ENCODE measurements at places on chromosomes 12 and 14.

GRCh38 chr14:61502459-61503093, 181.2 kb downstream of the PRKCH start:
- peak; percentile 42 for DNase-seq

DNA sequence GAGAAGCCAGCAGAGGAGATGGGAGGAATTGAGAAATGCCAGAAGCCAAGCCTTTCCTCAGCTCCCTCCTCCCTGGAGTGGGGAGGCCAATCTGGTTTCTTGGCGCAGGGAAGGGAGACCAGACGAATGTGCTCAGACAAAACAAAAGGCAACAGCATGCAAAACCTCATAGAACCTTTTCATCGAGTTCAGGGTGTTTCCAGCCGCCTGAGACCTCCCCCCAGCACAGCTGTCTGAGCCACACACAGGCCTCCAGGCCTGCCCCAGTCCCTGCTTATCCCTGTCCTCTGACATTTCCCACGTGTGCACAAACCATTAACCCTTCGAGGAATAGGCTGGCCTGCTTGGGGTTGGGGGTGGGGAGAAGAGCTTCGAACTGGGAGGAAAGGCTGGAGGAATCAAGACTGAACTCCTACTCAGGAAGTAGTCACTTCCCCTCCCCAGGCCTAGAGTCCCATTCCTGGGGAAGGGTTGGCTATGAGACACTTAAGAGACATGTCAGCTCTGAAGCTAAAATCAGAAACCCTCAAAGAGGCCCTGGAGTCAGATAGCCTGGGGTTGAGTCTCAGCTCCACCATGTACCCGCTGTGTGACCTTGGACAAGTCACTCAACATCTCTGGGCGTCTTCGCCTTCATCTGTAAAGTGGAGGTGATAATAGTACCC, 10.7 kb downstream of the TBX3 start:
- peak; percentile 30 for DNase-seq

DNA sequence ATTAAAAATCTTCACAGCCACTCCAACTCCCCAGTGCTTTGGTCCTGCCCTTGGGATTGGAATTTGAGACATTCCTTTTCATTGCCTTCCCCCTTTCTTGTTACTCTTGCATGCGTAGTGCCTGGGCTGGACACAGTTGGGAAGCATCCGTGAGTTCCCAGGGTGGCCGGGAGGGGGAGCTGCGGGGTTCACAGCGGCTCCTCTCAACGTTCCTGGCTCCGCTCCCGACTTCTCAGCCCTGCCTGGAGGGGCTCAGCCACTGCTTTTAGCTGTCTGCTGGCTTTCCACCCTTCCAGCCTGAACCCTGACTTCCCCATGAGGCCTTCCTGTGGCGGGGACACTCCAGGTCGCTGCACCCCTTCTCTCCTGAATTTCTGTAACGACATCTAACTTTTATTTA, 3.2 kb downstream of the TEX52 start:
- peak; percentile 85 for DNase-seq

DNA sequence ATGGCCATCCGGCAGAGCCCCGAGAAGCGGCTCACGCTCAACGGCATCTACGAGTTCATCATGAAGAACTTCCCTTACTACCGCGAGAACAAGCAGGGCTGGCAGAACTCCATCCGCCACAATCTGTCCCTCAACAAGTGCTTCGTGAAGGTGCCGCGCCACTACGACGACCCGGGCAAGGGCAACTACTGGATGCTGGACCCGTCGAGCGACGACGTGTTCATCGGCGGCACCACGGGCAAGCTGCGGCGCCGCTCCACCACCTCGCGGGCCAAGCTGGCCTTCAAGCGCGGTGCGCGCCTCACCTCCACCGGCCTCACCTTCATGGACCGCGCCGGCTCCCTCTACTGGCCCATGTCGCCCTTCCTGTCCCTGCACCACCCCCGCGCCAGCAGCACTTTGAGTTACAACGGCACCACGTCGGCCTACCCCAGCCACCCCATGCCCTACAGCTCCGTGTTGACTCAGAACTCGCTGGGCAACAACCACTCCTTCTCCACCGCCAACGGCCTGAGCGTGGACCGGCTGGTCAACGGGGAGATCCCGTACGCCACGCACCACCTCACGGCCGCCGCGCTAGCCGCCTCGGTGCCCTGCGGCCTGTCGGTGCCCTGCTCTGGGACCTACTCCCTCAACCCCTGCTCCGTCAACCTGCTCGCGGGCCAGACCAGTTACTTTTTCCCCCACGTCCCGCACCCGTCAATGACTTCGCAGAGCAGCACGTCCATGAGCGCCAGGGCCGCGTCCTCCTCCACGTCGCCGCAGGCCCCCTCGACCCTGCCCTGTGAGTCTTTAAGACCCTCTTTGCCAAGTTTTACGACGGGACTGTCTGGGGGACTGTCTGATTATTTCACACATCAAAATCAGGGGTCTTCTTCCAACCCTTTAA, 1.5 kb downstream of the FOXG1 start:
- DNase-seq: no peak

DNA sequence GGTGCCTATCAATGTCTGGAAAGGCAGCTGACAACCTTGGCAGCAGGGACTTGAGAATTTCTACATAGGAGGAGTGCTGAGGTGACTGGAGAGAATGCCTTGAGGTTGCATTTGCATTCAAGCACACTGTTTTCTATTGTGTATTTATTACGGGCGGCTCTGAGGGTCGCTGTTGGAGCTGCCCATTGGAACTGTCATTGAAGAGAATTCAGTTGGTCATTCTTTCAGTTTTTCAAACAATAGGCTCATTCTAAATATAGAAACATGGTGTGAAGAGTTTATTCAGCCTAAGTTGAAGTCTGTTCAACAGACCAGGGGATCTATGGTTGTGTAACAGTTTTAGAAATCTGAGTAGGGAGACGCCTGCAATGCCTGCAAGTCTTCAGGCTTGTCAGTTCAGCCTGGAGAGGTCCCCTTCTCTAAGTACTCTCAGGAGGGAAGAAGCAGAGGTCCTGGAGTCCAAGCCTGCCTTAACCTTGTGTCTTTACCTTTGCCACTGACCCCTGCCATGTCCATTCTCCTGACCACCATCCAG, 9.8 kb upstream of the ABHD12B start:
- DNase-seq: no peak
